Progenitor cell of endocrine pancreas (in vitro differentiated cells): ENCODE measurements at places on chromosomes 2 and 18.

DNA sequence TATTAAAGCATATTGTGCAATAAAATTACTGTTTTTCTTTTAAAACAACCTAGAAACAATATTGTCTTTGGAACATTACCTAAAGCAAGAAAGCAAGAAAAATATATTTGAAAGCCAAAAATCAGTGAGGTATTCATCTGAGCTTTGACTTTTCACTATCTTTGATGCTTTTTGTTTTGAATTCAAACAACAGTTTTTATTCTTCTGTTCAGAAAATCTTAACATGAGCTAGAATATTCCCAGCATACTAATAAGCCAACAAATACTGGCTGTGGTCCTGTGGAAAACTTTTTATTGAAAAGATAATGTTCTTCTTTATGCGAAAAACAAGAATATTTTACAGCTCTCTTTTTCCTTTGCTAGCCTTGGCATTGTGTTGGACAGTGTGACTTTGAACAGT is 19.8 kb downstream of the FAM171B start:
- DNase-seq, result no peak

GRCh38 chr2:162058973-162059668 is 14.9 kb downstream of the DPP4 start:
- no peak for DNase-seq

GRCh38 chr18:33034212-33034611 is 261.4 kb upstream of the KLHL14 start:
- DNase-seq, result no peak

DNA sequence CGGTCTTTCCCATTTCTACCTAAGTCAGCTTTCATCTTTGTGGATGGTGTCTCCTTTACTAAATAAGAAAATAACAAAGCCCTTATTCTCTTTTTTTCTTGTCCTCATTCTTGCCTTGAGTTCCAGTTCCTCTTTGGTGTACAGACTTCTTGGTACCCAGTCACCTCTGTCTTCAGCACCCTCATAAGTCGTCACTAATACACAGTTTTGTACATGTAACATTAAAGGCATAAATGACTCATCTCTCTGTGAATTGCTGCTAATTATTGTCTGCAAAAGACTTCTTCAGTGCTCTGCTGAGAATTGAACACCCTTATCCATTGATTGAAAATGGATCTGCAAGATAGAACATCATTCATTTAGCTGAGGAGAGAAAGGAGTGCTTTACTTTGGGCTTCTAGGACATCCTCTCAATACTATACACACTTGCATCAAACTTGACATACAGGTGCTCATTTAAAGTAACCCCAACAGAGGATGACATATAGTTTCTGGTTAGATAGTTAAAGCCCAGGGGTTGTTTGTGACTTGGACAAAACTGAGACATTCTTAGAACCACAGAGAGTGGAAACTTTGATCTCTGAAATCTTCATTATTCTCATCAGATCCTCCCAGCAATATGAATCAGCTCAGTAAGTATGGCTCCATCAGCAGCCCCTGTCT is 97.0 kb downstream of the XRCC5 start:
- no peak for DNase-seq

DNA sequence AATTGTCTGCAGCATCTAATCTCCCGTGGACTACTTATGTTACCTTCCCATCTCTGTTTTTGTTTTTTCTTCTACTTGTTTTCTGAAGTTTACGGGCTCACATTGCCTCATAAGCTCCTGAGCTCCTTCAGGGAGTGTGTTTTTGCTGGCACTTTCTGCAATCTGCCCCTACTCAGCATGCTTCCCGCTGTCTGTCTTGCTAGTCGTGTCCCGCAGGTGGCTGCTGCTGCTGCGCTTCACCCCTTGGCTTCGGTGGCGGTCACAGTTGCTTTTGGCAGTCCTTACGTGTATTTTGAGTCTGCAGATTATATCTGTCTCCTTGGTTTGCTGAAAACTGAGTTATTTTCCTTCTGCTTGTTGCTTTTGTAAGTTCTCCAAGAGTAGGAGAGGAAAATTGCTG is 37.3 kb downstream of the FER1L5 start:
- no peak for DNase-seq

- no peak for DNase-seq
Measured at GRCh38 chr2:19225126-19225525, 133.3 kb downstream of the OSR1 start.

GRCh38 chr2:100248044-100248330 is 74.3 kb downstream of the LONRF2 start:
- DNase-seq, result no peak

- no peak for DNase-seq
Measured at GRCh38 chr2:37168217-37168981, 11.6 kb upstream of the EIF2AK2 start.

GRCh38 chr2:149586063-149586462 is 1.5 kb downstream of the MMADHC start:
- no peak for DNase-seq

GRCh38 chr2:69138793-69139459 is 125.9 kb downstream of the ANTXR1 start:
- no peak for DNase-seq

- no peak for DNase-seq
Measured at GRCh38 chr2:41779888-41780287, 267.9 kb upstream of the PKDCC start.

DNA sequence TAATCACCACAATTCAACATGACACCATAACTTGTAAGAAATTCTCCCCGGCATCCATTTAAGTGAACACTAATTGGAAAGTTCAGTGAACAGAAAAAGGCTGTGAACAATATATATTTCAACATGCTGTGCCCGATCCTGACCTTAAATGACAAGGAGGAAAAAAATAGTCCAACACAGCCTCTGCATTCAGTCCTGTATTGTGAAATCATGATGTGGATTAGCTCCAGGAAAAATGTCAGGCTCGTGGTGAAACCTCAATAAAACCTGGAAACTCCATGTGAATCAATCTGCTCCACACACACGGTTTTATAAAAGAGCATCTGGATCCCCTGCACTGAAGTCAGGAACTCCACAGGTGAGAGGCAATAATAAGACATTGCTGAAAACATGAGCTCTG is 145.4 kb upstream of the SPOPL start:
- no peak for DNase-seq

DNA sequence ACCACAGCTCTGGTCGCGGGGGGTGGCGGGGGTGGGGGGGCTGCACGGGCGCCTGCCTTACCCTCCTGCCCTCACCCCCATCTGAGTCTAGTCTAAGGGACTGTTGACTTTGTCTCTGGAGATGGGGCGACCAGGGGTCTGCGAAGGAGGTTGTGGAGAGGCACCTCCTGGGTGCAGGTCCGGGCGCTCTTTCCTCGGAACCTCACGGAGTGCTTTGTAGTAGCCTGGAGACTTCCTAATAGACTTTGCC is 141.3 kb downstream of the MEIS1 start:
- DNase-seq, result no peak

DNA sequence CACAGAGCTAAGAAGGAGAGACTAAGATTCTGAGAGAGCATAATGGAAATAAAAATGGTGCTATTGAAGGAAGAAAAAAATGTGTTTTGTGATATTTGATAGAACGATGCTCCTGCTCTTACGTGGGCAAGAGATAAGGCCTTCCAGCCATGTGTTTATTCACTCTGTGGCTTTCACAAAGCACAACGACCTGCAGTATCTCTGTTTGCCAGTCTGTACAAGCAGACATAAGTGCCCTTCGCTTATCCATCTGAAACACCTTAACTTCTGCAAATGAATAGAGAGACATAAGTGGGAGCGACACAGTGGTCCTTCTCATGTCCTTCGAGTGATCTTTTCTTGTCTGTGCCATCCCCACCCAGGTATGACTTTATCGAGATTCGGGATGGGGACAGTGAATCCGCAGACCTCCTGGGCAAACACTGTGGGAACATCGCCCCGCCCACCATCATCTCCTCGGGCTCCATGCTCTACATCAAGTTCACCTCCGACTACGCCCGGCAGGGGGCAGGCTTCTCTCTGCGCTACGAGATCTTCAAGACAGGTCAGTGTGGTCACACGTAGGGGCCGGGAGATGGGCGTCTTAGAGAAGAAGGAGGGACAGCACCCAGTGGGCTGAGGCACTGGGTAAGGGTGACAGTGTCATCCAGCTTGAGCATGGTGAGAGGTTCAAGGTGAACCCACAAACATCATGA is 33.7 kb downstream of the NRP2 start:
- DNase-seq, result no peak

GRCh38 chr18:31723639-31723989 is 37.1 kb downstream of the SLC25A52 start:
- DNase-seq, result no peak

- no peak for DNase-seq
Measured at GRCh38 chr2:235024931-235025773, 73.3 kb downstream of the SH3BP4 start.

GRCh38 chr2:226674123-226674522 is 125.5 kb downstream of the IRS1 start:
- no peak for DNase-seq

- no peak for DNase-seq
Measured at GRCh38 chr2:85327160-85327821, 498 bp downstream of the TGOLN2 start.

- DNase-seq, result no peak
Measured at GRCh38 chr2:33378556-33379210, 97.8 kb upstream of the RASGRP3 start.

DNA sequence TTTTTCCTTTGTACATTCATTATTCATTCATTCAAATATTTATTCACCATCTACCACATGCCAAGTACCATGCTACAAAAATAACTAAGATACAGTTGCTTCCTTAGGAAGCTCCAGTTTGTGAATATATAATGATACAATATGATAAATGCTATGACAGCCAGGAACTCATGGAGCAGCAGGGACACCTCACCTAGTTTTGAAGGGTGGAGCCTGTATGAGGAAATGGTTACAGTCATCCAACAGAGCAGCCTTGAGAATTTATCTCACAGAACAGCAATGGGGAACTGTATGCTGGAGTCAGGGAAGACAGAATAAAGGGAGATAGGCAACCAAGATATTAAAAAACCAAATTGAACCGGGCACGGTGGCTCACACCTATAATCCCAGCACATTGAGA is 124.0 kb downstream of the OSBPL1A start:
- no peak for DNase-seq

DNA sequence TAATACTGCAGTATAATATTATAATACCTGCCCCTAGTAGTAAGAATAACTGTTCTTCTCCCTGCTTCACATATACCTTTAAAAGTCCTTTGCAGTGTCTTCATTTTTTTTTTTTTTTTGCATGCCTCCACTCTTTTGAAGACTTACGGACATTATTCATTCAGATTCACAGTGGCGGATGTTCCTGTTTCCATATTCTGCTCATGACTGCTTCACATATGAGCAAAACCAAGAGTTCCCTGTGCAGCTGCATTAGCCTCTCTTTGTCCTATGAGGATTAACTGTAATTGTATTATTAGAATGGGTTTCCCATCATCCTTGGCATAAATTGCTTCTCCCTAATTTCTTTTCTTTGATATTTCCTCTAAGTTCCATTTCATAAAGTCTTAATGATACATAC is 12.8 kb downstream of the IL18RAP start:
- no peak for DNase-seq

GRCh38 chr2:230335461-230335863 is 8.5 kb downstream of the SP140L start:
- DNase-seq, result no peak

GRCh38 chr2:106223347-106223746 is 29.2 kb upstream of the UXS1 start:
- DNase-seq, result no peak

DNA sequence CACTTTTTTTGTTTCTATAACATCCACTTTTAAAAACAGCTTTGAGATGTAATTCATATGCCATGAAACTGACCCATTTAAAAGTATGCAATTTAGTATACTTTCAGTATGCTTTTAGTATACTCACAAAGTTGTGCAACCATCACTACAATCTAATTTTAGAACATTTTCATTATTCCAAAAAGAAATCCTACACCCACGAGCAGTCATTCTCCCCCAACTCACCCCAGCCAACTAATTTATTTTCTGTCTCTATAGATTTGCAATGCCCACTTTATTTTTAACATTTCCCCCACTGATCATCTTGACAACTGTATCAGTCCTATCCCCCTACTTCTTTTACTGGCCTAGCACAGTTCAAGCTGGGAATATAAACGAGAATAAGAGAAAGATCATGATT is 39.1 kb downstream of the FAM98A start:
- DNase-seq, result no peak

GRCh38 chr18:42360716-42361115 is 405.7 kb downstream of the PIK3C3 start:
- no peak for DNase-seq

- no peak for DNase-seq
Measured at GRCh38 chr2:27681841-27682240, 18.2 kb downstream of the SLC4A1AP start.

- DNase-seq, result no peak
Measured at GRCh38 chr2:219906114-219907010, 278.9 kb downstream of the SLC4A3 start.

DNA sequence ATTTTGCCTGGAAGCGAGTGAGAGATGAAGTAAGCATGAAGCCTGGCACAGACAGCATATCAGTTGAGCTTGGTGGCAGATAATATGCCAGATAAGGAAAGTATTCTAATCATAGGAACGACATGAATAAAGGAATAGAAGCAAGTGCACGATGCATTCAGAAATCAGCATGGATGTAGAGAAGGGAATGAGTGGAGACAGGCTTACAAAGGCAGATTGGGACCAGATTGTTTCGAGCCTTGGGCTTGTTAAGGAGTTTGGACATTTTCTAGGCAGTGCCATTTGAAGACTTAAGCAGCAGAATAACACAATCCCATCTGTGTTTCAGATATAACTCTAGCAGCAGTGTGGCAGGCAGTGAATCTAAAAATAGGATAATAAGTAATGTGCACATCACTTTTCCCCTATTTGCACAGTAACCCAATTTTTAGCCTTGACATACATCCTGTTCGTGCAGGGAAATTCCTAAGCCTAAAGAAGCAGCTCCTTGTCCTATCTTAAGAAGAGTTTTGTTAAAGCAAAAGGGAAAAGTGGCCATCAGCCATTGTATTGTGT is 450.2 kb downstream of the PLCL1 start:
- DNase-seq, result no peak

- no peak for DNase-seq
Measured at GRCh38 chr2:42927334-42928160, 135.2 kb upstream of the HAAO start.

- DNase-seq, result no peak
Measured at GRCh38 chr2:19871836-19872235, 29.9 kb downstream of the TTC32 start.

GRCh38 chr2:224749136-224749535 is 33.0 kb upstream of the CCDC195 start:
- DNase-seq, result no peak

DNA sequence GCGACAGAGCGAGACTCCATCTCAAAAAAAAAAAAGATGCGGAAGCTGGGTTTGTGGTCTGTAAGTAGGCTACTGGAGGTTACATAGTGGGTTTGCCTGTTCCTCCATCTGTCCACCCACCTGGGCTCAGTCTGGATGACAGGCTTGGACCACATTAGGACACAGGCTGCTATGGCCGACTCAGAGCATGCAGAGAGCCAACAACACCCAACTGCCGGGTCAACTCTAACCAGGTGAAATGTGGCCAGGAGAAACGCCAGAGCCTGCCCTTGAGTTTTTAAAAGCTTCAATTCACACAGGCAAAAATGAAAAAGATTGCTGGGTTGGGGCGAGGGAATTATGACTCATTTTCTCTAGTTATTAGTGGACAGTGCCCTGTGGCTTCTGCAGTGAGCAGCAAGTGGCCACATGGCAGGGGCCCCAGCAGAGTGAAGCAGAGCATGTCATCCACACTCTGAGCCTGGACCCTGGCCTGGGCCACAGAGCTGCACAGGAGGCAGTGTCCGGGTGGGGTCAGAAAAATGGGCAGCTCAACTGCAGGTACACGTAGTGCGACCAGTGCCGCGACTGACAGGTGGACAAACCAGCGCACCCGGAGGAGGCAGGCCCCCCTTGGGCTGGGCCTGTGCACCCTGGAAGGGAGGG is 67.4 kb downstream of the BIN1 start:
- no peak for DNase-seq
